ENCODE measurements at places on chromosomes 11 and 22.

GRCh38 chr11:129937592-129938238 lies 42.3 kb upstream of the NFRKB start:
- DNase-seq, result no peak

DNA sequence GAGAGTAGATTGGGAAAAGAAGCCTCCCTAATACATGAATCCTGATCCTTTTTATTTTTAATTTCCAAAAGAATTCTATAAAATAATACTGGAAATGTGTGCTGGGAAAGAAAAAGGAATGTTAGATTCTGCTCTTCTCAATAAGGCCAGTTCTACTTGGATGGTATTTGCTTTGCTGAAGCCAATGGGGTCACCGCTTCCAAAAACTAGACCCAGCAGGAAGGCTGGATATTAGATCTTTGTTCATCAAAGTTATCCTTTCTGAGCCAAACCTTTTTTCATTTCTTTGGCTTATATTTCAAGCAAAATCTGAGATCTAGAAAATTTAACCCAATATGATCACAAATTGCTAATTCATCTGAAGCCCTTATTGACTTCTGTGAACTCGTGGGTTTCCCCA lies 41.4 kb downstream of the SCUBE2 start:
- DNase-seq, result no peak

DNA sequence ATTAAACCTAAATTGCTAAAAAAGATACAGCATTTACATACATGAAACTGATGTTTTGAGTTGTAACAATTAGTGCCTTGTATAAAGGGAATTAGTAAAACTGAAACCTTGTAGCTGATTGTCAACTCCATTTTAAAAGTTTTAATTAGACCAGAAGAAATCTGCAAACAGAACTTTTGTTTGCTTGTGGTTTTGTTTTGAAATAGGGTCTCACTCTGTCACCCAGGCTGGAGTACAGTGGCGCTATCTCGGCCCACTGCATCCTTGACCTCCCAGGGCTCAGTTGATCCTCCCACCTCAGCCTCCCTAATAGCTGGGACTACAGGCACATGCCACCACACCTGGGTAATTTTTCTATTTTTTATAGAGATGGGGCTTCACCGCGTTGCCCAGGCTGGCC lies 86.5 kb upstream of the SLC6A5 start:
- no peak for DNase-seq

GRCh38 chr11:134597452-134597851 lies 185.4 kb upstream of the B3GAT1 start:
- DNase-seq, result no peak

DNA sequence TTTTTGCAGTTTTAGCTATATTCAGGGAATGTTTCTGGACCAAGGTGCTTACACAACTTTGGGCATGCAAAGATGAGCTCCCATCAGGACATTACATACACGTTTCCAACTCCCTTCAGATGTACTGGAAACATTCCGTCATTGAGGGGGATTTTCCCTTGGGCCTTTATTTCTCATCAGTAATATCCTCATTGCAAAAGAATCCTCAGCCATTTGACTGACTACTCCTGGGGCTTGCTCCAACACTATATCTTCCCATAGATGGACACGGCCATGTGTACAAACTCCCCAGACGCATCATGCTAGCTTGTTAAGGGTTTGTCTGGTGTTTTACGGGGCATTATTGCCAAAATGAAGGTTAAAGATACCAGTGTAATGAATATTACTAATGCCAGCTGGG lies 59.3 kb upstream of the NUP160 start:
- no peak for DNase-seq

GRCh38 chr22:45866126-45866645 lies 110.8 kb downstream of the WNT7B start:
- DNase-seq, result no peak

GRCh38 chr11:2517386-2518064 lies 72.7 kb downstream of the KCNQ1 start:
- DNase-seq, result no peak

DNA sequence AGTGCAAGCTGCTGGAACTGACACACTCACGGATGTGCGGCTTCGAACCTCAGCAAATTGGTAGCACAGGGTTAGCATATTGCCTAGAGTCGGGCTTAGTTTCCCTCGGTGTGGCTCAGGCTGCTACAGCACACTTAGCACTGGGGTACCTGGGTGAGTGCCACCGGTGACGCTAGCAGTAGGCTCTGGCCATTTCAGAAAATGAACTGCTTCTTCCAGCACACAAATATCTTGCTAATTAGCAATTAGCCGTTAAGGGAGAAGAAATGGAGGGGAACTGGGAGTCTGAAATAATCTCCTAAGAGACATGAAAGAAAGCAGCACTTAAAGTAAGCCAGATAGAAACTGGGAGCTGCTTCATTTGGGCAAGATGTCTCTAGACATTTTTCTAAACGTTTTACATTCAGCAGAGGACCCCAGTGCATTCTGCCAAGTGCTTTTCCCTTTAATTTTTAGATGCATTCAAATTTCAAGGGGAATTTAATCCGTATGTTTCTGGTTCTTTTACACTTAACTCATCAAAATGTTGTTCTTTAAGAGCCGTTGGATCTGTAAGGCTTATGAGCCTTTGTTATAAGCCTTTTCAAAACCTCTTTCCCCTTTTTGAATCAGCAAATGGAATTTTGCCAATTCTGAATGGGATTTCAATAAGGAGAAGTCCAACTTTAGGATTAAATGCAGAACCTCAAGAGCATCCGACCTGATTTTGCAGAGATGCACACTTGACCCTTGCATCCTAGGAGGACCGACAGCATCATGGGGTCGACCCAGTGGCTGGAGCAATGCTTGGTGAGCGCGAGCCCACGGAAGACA lies 708.1 kb downstream of the NTM start:
- no peak for DNase-seq

GRCh38 chr11:126500981-126501380 lies 145.5 kb downstream of the ST3GAL4 start:
- DNase-seq, result no peak

DNA sequence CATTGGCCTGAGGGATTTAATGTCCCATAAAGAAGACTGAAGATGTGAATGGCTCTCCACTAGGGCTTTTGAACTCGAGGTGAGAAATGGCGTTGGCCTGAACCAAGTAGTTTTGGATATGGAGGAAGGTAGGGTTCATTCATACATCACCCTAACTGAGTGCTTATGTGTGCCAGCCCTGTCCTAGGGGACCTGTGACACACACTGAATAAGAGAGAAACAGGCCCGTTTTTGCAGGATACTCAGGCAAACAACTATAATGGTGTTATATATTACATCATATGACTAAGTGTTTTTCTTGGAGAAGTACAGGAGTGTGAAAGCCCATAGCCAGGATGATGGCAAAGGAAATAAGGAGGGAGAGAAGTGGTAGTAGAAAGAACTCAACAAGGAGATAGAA lies 368.1 kb downstream of the TMEM135 start:
- no peak for DNase-seq

DNA sequence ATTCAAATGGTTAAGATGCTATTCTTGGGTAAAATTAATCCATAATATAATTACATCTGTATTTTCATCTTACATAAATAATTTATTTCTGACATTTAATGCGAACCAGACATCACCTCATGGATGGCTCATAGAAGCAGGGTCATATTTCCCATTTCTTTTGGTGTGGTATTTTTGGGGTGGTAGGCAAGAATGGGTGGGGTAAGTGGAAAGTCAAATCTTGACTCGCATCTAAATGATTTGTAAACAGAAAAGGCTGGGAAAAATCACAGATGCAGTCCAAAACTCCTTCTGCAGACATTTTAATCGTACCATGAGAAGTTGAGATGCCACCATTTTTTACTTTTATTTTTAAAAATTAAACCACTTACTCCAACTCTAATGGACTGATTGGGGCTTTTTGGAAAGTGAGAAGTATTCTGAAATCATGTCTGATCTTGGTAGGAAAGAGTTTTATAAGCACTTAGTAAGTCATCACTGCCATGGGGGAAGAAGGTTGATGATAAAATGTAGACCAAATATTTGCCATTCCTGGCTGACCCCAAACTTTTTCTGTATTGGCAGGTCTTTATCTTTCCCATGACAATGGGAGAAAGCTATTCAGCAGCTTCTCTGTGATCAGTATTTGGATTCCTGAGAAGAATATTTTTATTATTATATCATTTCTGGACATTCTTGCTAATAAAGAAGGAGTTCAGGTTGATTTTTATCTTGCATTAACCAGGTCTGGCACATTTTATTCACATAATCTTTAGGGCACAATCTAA lies 47.2 kb upstream of the BLID start:
- DNase-seq, result no peak

- DNase-seq, result no peak
Observed at GRCh38 chr11:117902001-117902845, 25.8 kb upstream of the FXYD6 start.

DNA sequence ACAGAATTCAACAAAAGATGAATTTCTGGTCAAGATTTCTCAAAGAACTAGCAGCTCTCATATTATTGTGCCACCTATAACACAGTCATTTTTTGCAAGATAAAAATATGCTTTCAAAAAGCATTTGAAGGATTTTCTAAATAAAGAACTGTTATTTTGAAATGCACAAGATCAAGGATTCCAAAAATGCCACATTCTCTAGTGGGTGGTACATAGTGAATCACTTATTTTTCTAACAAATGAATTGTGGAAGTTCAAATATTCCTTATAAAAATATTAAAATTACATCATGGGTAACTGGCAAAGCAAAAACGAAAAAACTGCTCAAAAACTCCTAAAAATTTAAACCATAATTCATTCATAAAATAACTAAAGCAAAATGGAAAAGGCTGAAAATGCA lies 2.1 kb downstream of the RNF141 start:
- no peak for DNase-seq

Measured in activated T-cell treated with anti-CD3 and anti-CD28 coated beads, Interleukin-2, amount 50 U/mL, for 72 hours (primary cell).